ENCODE measurements at places on chromosomes 11 and 22.

DNA sequence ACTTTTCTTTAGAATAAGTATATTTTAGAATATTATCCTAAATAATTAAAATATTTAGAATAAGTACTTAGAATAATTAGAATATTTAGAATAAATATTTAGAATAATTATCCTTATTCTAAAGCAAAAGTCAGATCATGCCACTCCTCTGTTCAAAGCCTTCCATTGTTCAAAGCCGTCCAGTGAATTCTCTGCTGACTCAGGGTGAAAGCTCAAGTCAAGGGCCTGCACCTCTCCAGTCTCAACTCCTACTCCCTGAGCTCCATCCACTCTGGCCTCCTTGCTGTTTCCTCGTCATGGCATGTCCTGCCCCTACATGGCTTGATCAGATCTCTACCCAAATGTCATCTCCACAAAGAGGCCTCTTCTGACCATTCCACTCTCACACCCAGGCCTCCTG, 30.0 kb downstream of the PLEKHA7 start:
- DNase-seq = no peak

DNA sequence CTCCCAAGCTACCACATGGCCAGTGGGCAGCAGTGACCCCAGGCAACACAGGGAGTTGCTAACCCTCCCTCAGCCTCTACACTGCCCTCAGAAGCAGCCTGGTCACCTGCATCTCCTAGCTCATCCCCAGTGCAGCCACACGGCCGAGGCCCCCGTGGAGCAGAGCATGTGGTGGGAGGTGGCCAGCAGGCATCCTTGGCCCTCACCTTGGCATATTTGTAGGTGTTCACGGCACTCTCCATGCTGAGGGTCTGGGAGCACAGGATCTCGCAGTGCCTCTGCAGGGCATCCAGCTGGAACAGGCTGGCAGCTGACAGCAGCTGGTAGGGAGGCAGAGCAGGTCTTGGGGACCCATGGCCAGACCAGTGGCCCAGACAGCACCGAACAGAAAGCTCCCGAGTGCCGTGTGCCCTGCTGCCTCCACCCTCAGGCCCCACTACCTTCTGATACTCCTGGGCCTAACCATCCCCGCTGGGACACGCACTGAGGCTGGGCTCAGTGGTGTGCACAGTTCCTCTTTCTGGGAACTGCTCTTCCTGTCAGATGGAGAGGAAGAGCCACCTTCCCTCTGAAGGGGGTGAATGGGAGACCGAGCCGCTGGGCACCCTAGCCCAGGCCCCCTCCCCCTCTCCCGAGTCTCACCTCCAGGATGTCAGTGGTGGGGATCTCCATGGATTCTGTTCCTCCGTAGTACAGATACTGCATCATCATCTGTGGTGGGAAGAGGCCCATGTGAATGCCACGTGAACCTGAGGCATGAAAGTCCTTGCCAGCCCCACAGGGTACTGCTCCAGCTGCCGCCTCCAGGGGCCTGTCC, 48.8 kb downstream of the NAT10 start:
- no peak for DNase-seq

- no peak for DNase-seq
Measured at GRCh38 chr11:65849771-65850216, 8.2 kb downstream of the CFL1 start.

- no peak for DNase-seq
Measured at GRCh38 chr11:31160504-31161422, 208.8 kb downstream of the DCDC1 start.

- no peak for DNase-seq
Measured at GRCh38 chr11:130261571-130261970, 53.1 kb downstream of the ZBTB44 start.

DNA sequence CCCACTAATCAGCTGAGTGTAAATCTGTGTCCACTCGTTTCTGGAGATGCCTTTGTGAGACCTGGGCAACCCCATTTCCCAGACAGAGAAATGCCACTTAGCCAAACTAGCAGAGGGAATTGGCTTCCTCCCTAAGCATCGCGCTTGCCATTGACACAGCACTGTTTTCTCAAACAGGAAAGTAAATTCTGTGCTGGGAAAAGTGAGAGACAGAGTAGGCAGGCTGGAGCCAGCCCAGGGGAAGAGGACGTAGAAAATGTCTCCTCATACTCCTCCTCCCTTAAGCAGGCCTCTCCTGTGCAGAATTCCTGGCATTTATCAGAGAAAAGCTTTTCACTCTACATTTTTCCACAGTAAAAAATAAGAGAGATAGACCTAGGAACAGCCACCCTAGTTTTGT, 99.1 kb upstream of the AMOTL1 start:
- no peak for DNase-seq

DNA sequence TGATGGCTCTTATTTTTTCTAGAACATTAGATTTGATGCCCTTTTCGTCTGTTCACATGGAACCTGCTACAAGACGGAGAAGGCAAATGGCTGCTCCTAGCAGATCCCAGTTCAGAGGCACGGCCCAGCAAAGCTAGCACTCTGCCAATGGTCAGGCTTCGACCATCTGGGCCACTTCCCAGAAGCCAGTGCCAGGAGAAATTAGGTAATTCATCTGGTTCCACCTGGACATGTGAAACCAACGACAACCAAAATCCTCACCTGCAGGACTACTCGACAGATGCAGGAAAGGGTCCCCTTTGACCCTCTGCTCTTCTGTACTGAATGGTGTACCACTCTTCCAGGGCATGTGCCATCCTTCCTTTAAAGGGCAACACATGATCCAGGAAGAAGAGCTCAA, 25.4 kb downstream of the MICAL3 start:
- no peak for DNase-seq

- no peak for DNase-seq
Measured at GRCh38 chr22:35733036-35733435, 15.4 kb downstream of the APOL5 start.

- no peak for DNase-seq
Measured at GRCh38 chr11:18720808-18721560, 5.0 kb downstream of the IGSF22 start.

GRCh38 chr11:104127828-104128227, 36.1 kb downstream of the PDGFD start:
- DNase-seq = no peak

GRCh38 chr11:129230006-129230405, 37.9 kb upstream of the ARHGAP32 start:
- DNase-seq = no peak

GRCh38 chr11:2929531-2929949, 320 bp upstream of the PHLDA2 start:
- DNase-seq = no peak

- DNase-seq = no peak
Measured at GRCh38 chr11:112882494-112883381, 78.5 kb upstream of the NCAM1 start.

GRCh38 chr22:45912910-45913309, 64.1 kb downstream of the WNT7B start:
- no peak for DNase-seq

DNA sequence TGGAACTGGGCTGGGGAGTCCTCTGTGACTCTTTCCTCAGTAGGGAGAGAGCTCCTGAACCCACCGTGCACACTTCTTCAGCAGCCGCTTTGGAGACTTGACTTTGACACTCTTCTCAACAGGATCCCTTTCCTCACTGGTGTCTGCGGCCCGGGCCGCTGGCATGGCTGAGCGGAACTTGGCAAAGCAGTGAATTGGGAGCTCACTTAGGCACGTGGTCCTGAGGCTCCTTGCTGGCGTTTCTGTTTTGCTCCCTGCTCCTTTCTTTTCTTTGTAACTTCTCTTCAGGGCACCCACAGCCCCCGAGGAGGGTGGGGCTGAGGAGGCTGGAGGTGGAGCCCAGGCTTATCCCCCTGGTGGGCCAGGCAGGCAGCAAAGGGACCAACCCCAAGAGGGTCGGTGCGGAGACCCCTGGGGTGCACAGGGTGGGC, 8.4 kb upstream of the KCNQ1OT1 start:
- no peak for DNase-seq

- no peak for DNase-seq
Measured at GRCh38 chr11:78783301-78783700, 208.6 kb upstream of the NARS2 start.

GRCh38 chr11:280706-281485, 2.7 kb downstream of the NLRP6 start:
- DNase-seq = no peak

DNA sequence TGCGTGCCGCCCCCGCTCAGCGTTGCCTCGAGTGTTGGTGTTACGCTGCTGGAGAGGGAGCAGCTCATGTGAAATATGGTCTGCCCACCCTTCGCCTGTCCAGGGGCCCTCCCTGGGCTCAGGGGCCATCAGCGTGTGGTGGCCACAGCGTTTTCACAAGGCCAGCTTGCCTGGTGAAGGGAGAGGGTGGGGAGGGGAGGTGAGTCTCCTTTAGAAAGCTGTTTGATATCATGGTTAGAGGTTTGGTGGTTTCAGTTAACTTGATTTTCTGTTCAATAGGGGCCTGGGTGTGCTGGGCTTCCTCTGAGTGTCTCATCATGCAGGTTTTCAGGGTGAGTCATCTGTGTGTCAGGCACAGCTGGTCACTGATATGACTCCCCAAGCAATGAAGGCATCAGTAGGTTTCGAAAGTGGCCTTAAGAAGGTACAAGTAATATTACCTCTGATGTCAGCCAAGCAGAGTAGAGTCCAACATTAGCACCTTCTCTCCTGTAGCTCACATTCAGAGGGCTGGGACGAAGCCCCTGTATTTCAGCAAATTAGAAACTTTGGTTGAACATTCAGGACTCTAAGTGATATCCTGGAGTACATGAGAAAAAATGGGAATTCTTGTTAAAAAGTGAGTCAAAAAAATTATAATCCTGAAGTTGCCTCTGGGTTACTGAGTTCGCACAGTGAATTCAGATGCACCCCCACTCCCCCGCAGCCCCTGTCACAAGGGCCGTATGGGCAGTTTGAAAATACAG, 172.5 kb downstream of the TBC1D22A start:
- no peak for DNase-seq

DNA sequence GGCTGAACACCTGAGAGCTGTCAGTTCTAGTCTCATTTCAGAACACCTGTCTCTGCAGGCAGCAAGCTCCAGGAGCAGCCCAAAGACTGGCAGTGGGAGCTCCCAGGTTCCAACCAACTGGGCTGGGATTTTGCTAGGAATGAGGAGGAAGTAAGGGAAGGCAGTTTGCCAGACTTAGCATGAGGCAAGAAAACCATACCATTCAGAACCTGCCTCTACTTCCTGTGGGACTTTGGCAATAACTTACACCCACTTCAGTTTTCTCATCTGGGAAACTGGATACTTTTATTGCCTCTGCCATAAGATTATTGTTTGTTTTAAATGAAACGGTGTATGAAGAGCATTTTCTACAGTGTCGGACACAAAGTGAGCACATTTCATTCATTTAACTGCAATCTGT, 363.7 kb upstream of the ISX start:
- no peak for DNase-seq

DNA sequence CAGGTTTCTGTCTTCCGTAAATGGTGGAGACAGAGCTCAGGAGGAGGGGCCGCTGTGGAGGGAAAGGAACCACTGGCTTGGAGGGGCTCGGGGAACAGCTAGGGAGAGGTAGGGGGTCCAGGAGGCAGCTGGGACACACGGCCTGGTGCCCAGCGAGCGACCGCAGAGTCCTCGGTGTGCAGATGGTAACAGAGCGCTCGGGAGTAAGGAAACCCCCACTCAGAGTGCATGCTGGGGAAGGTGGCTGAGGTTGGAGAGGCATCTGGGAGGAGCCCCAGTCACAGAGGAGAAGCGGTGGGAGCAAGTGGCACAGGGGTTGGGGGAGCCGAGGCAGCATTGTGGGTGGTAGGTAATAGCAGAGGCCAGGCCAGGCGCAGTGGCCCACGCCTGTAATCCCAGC, 10.8 kb upstream of the NCF4 start:
- DNase-seq = no peak

GRCh38 chr11:60950933-60951605, 907 bp downstream of the SLC15A3 start:
- DNase-seq = no peak

- peak; percentile 58 for DNase-seq
Measured at GRCh38 chr11:7513234-7514098, at the start of gene PPFIBP2. PPFIBP2 (plus strand) TSS chr11:7513999; CDS start chr11:7549476, 35,477 bp downstream.

- DNase-seq = no peak
Measured at GRCh38 chr11:34126959-34127848, 21.8 kb downstream of the NAT10 start.

- no peak for DNase-seq
Measured at GRCh38 chr11:103792981-103793468, 243.4 kb upstream of the DDI1 start.

DNA sequence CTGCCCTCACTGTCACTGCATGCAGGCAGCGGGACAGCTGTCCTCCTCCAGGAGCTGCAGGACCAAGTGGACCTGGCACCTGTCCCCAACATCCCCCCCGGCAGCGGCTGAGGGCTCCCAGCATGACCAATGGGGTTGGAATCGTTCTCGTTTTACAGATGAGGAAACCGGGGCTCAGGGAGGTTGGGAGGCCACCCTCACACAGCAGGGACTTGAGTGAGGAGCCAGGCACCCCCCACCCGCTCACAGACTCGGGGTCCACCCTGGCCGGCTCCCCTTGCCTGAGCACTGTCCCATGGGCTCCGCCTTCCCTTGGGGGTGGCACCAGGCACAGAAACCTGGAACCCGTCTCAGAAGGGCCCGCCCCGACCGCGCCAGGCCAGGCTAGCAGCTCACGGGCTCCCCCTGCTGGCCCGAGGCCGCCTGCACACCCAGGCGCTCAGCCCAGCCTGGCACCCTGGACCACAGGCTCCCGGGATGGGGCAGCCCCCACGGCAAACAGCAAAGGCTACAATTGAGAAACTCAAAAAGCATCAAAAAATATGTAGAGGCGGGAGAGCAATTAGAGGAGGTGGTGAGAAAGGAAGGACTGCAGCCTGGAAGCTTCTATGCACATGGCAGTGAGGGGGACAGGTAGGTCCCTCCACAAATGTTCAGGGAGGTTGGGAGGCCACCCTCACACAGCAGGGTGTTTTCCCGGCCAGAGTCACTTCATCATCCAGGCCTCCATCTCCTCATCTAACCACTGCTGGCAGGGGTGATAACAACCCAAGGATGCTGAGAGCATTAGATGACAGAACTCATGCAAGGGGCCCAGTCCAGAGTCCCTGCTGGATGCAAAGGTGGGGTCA, 12.8 kb downstream of the MACROD1 start:
- no peak for DNase-seq

GRCh38 chr22:40718250-40719204, 39.2 kb downstream of the MCHR1 start:
- no peak for DNase-seq

GRCh38 chr11:99683933-99684332, 663.2 kb downstream of the CNTN5 start:
- no peak for DNase-seq

GRCh38 chr11:69841859-69842698, 22.9 kb upstream of the FGF3 start:
- DNase-seq = peak; percentile 18

DNA sequence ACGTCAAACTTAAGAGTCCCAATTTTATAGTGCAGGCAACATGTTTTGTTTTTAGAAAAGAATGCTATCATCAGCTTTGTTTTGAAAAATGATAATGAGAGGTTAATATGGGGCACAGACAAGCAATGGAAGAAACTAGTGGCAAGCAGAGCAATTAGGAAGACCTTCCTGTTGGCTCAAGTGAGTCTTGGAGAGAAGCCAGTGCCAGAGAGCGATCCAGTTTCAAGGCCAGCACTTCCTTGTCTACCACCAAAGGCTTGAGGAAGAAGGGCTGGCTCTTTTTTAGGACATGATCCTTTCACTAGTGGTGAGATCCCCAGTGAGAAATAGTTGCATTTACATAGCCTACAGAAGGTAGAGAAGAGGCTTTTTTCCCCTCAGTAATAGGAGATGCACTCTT, 1340.7 kb downstream of the LRRC4C start:
- peak; percentile 67 for DNase-seq
